ENCODE measurements at places on chromosomes 2 and 18. TPM values are rescaled to one million over a fixed set of nuclear protein-coding genes. Genes with fewer than 3 reads are reported as not detected.

The SCN2A gene
- total RNA-seq = not detected

The PSMA8 gene
- total RNA-seq = not detected

The TUBB6 gene
- 207 TPM for total RNA-seq

The G6PC2 gene
- not detected for total RNA-seq

The SP3 gene
- 29.4 TPM for total RNA-seq

The KCNF1 gene
- 47.2 TPM for total RNA-seq

Measured in A549 treated with Mapracorat at 1 μM for 4 hours (cell line).